ENCODE measurements at places on chromosomes 1 and 21. TPM values are rescaled to one million over a fixed set of nuclear protein-coding genes. Genes with fewer than 3 reads are reported as not detected.

Gene ZMPSTE24
- total RNA-seq, result 58.7 TPM

Gene PLA2G2A
- total RNA-seq, result not detected

Gene RNU1-3
- total RNA-seq, result under 0.01 TPM

Gene CR1L
- total RNA-seq, result not detected

Gene SLFNL1
- 0.17 TPM for total RNA-seq

Gene IL24
- total RNA-seq, result not detected

Gene BACE2
- total RNA-seq, result 233 TPM

Gene OR2T27
- total RNA-seq, result not detected

Gene FMO1
- not detected for total RNA-seq

Gene KRTAP7-1
- total RNA-seq, result not detected

Gene FCRL1
- not detected for total RNA-seq

Gene VPS72
- 49.2 TPM for total RNA-seq

Gene SLC9C2
- not detected for total RNA-seq

Gene LCE2A
- not detected for total RNA-seq

Gene KIF17
- 23.4 TPM for total RNA-seq

Gene OR2T10
- not detected for total RNA-seq

Gene CFAP107
- total RNA-seq, result not detected

Gene GPA33
- not detected for total RNA-seq

Gene SPOCD1
- 0.86 TPM for total RNA-seq

Gene GUCA2B
- not detected for total RNA-seq

Gene TBX19
- total RNA-seq, result 0.65 TPM

Gene ATP6V1G3
- 0.22 TPM for total RNA-seq

Gene LEFTY2
- not detected for total RNA-seq

Gene GPR3
- 0.22 TPM for total RNA-seq

Gene CTTNBP2NL
- total RNA-seq, result 18.6 TPM

Gene MCOLN3
- under 0.01 TPM for total RNA-seq

Gene HYI
- 82.0 TPM for total RNA-seq

Gene PTAFR
- 0.09 TPM for total RNA-seq

Gene KCNA2
- under 0.01 TPM for total RNA-seq

Gene NUP210L
- 0.17 TPM for total RNA-seq

Gene KPRP
- not detected for total RNA-seq

Gene HDGF
- 86.1 TPM for total RNA-seq

Gene APCS
- not detected for total RNA-seq

Gene ZMYND12
- 0.43 TPM for total RNA-seq

Gene REN
- total RNA-seq, result 0.11 TPM

Gene BSND
- not detected for total RNA-seq

Gene LCE1B
- total RNA-seq, result not detected

Gene NFASC
- 0.17 TPM for total RNA-seq

Gene DCST1
- not detected for total RNA-seq

Gene UMODL1
- not detected for total RNA-seq

Gene RHBDL2
- total RNA-seq, result not detected

Gene SH3BGR
- 1.0 TPM for total RNA-seq

Gene PPFIA4
- total RNA-seq, result 0.11 TPM

Gene CIART
- 2.0 TPM for total RNA-seq

Gene CCDC27
- not detected for total RNA-seq

Gene HTR1D
- total RNA-seq, result under 0.01 TPM

Gene TXNDC12
- 28.0 TPM for total RNA-seq

Gene PARK7
- total RNA-seq, result 228 TPM

Gene PLA2G5
- not detected for total RNA-seq

Gene NOTCH2NLA
- 18.4 TPM for total RNA-seq

Gene CD160
- not detected for total RNA-seq

Gene NEGR1
- total RNA-seq, result 0.22 TPM
